Left renal cortex interstitium (tissue), 4 donors: ENCODE measurements at places on chromosomes 16 and 17. TPM values are rescaled to one million over a fixed set of nuclear protein-coding genes. Genes with fewer than 3 reads are reported as not detected.

GRCh38 chr17:28955408-28955807, 4.1 kb upstream of the PHF12 start:
- no peak for DNase-seq

FGF11 gene
- polyA plus RNA-seq, result 6.1 TPM

CDC6 gene
- 23.3 TPM for polyA plus RNA-seq

DNA sequence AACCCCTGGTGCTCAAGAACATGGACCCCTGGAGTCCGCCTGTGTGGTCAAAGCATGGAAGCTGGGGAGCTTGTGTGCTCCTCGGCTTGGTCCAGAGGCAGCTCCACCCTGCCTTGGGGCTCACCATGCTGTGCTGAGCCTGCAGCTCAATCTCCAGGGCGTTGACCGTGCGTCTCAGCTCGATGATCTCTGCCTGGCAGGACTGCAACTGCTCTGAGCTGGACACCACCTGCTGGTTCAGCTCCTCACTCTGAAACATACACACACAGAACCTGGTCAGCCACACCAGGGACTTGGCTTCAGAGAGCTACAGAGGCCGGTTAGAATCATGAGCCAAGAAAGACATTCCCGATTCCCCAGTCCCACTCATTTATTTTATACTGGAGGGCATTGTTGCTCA, 2.7 kb downstream of the KRT35 start:
- DNase-seq, result no peak

GRCh38 chr17:37844158-37844976, 79.8 kb upstream of the TBC1D3K start:
- DNase-seq, result no peak

GRCh38 chr16:1175566-1176279, 22.8 kb downstream of the CACNA1H start:
- DNase-seq, result no peak

DNA sequence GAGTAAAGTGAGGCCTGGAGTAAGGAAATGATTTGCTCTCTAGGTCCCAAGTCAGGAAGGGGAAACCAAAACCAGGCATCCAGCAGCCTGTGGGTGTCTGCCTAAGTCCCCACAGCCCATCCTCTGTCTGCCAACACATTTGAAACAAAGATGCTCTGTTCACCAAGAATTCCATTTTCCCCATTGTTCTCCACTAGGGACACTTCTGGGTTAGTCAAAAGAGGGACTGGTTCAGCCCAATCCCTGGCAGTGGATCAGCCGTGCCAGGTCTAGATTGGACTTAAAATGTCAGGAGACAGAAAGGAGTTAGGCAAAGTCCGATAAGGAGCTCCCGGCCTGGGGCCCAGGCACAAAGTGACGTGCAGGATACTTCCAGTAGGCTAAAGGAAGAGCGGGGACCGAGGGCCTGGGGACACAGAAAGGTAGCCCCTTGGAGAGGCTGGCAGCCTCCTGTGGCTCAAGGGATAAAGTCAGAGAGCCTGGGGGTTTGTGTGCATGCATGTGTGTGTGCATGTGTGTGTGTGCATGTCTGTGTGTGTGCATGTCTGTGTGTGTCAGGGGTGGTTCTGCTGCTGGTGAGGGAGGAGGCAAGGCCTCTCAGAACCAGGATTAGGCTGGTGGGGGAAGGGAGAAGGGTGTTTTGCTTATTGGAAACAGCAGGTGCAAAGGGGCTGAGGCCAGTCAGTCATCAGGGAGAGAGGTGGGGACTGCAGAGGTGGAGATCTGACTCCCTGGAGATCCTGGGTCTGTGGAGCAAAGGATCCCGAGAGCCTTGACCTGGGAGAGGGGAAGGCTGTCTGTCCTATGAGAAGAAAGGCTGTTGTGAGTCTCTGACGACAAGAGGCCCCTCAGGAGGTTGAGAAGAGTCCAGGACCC, 41.7 kb upstream of the IL34 start:
- no peak for DNase-seq

- no peak for DNase-seq
Observed at GRCh38 chr17:43952724-43953666, 745 bp downstream of the PYY start.

DNA sequence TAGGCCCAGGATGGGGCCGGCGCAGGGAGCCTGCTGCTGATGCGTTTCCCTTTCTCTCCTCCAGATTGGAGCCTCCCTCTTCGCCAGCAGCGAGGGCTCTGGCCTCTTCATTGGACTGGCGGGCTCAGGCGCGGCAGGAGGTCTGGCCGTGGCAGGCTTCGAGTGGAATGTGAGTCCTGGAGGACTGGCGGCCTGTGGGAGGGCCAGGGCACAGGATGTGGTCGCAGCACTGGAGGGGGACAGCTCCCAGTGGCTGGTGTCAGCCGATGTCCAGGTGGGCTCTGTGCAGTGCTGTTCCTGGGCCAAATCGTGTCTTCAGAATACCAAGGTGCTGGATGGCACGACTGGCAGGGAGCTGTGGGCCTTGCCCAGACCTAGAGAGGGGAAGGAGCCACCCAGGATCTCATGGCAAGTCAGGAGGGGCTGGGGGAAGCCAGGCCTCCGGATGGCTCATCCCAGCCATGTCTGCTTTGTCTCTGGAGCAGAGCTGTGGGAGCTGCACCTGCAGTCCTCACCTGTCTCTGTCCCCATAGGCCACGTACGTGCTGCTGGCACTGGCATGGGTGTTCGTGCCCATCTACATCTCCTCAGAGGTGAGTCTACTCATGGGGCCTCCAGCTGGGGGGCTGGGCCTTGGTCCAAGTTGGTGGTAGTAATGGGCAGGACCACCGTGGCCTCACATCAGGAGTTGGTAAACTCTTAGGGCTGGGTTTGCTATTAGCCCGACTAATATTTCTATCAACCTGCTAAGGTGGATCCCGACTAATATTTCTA, 7.3 kb downstream of the SLC5A10 start:
- DNase-seq, result no peak

DNA sequence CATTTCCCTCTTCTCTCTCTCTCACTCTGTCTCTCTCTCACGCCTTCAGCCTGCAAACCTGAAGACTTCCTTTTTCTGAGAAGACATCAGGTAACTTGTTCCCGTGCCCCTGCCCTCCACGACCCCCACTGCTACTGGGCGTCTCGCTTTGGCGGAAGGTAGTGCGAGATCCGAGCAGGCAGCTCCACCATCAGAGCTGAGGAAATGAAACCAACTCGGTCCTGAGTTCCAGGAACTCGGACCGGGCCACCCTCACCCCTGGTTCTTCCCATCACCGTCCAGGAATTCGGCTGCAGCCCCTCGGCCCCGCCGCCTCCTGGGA, 585 bp downstream of the MLKL start:
- DNase-seq, result no peak

RHBDL1 gene
- 3.4 TPM for polyA plus RNA-seq

HASPIN gene
- polyA plus RNA-seq, result 3.0 TPM

DNA sequence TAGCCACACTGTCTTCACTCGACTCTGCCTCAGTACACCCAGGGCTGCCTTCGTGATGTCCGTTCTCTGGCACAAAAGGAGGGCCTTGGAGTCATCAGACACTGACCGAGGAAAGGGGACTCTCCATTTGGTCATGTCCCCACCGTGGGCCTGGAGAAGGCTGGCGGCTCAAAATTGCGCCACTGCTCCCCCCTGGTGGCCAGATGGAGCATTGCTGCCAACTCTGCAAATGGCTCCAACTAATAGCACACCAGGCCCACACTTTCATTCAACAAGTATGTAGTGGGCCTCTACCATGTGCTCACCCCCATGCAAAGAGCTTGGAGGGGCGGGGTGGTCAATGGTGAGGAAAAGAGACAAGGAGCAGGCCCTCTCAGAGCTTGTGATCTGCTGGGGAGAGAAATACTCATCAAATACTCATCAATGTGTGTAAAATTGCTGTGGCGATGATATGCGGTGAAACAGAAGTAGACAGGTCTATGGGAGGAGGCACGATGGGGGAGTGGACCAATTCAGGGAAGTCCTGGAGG, 5.2 kb upstream of the GRIN2C start:
- DNase-seq, result peak; percentile 46

- DNase-seq, result no peak
Observed at GRCh38 chr17:179066-179432, 2.4 kb downstream of the DOC2B start.

DNA sequence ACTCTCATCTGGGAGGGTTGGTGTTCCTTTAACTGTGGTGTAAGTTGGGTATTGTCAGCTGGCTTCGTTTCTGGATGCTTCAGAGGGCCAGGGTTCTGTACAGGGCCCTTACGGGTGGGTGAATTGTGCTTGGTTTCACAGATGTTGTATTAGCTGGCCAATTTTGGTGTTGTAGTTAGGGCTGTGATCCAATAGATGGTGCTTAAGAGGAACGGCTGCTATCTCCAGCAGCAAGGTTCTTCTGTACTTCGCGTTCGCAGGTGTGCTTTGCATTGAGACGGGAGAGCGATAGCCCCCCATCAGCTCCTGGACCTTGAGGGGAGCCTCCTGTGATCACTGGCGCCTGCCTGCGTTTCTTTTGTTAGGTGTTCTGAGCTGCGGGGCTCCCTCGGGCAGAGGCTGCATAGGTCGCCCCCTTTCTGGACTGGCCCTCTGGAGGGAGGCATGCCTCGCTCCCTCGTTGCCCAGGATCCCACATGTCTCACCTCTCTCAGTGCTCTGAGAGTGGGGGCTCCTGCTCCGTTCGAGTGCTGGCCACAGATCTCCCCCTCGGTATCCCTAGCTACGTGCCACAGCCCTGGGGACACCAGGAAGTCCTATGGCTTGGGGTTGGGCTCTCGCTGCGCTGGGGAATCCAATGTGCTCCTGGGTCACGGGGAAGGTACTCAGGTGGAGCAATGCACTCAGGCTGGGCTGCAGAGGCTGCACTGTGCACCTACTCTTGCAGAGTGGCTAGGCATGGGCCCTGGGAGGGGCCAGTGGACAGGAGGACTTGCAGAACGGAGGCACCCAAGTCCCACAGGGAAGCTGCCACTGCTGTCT, 837 bp upstream of the PRDM7 start:
- no peak for DNase-seq

MSLN gene
- 15.7 TPM for polyA plus RNA-seq

GRCh38 chr16:80518436-80518835, 22.4 kb upstream of the DYNLRB2 start:
- DNase-seq, result no peak

- no peak for DNase-seq
Observed at GRCh38 chr17:2062571-2063183, 7.8 kb downstream of the HIC1 start.

- DNase-seq, result no peak
Observed at GRCh38 chr17:16464303-16465051, 27.5 kb downstream of the LRRC75A start.

- no peak for DNase-seq
Observed at GRCh38 chr16:2095315-2095853, 40.3 kb downstream of the PKD1 start.

DNA sequence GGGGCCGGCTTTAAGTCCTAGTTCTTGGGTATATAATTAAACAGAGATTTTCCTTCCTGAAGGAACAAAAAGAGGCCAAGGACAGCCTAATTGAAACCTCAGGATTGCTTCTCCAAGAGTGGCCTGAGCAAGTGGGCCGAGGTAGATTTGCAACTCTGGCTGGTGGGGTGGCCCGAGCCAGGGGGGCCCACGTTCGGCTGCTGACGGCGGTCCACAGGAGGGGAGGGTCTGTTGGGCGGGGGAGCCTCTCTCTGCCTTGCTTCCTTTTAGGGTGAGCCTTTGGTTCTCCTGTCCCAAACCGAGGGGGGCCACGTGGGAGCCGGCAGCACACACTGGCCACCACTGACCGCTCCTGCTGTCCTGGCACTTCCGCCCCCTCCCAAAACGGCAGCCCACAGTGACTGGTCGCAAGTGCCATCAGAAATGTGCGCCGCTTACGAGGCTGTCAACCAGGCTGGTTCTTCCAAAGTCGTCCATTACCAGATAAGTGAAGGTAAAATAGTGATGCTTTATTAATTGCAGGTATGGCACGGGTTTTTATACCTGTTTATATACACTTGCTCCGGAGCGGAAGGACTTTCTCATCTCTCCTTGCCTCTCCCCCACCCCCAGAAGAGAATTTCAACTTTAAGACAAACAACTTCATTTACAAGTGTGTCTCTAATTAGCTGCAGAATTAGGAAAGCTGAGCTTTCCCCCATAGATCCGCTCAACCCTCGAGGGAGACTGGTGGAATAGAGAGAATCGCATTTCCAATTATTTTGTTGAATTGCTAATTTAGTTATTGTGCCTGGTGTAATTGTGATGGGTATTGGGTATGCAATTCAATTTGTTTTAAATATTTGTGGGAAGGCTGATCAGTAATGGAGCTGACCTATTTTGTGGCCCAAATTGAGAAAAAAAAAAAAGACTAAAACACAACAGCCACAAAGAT, 117.8 kb downstream of the AATF start:
- DNase-seq, result no peak

GRCh38 chr17:17795946-17796786, 40.6 kb downstream of the SREBF1 start:
- DNase-seq, result no peak

- no peak for DNase-seq
Observed at GRCh38 chr16:83958137-83958845, 5.3 kb downstream of the OSGIN1 start.

- no peak for DNase-seq
Observed at GRCh38 chr17:42214156-42214555, 19.9 kb upstream of the GHDC start.

CTRL gene
- 4.5 TPM for polyA plus RNA-seq

DNA sequence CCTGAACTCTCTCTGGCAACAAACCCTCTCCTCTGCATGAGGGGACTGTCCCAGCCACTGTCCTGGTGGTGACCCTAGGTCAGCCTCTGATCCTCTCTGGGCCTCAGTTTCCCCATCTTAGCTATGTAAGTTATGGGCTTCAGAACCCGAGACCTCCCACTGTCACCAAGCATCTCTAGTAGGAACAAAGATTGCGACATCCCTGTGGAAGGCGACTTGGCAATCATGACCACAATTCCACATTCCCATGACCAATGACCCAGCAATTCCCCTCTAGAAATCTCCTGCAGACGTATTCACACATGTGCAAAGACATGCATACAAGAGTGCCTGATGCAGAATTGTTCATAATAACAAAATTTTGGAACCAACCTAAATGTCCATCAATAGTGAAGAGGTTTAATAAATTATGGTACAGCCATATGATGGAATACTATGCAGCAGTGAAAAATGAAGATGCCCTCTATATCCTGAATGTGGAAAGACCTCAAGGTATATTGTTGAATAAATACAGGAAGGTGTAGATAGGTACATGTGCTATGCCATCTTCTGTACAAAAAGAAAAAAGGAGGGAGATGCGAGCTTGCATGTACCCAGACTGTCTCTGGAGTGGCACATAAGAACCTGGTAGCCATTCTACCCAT, 21.2 kb downstream of the CNGB1 start:
- no peak for DNase-seq

DNA sequence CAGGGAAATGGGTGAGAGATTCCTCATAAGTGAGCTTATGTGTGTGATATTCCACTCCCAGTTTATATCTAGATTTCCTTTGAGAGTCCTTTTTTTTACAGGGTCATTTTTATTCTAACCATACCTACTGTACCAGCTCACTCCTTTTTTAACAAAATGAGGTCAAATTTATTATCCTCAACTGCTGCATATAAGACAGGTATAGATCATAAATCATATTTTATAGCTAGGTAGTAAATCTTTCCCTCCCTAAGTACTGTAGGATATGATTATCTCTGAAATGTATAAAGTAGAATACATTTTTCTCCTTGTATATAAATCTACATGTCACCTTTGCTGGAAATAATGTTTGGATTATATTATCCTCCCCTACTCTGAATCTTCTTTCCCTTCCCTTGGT, 31.5 kb downstream of the AP2B1 start:
- DNase-seq, result no peak

TENT4B gene
- 17.0 TPM for polyA plus RNA-seq
